ENCODE measurements at places on chromosomes 2 and 18.

DNA sequence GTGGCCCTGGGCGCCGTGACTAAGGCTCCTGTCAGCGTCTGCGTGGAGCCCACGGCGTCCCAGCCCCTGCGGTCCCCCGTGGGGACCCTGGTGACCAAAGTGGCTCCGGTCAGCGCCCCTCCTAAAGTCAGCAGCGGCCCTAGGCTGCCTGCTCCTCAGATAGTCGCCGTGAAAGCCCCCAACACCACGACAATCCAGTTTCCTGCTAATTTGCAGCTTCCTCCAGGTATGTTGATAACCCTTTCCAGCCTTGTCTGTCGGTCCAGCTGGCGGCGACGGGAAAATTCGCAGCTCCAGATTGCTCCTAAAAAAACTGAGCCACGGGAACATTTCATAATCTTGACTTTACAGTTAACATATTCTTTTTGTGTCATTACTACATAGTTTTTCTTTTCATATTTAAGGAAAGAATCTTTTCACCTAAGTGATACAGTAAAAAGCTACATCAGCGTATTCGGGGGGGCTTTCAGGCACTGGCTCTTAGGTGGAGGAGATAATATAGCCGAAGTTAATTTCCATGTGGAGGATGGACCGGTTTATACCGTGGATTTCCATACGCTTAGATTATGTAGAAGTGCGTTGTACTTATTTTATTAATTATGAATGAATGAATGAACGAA lies 916 bp downstream of the TAF4B start:
- DNase-seq = no peak

DNA sequence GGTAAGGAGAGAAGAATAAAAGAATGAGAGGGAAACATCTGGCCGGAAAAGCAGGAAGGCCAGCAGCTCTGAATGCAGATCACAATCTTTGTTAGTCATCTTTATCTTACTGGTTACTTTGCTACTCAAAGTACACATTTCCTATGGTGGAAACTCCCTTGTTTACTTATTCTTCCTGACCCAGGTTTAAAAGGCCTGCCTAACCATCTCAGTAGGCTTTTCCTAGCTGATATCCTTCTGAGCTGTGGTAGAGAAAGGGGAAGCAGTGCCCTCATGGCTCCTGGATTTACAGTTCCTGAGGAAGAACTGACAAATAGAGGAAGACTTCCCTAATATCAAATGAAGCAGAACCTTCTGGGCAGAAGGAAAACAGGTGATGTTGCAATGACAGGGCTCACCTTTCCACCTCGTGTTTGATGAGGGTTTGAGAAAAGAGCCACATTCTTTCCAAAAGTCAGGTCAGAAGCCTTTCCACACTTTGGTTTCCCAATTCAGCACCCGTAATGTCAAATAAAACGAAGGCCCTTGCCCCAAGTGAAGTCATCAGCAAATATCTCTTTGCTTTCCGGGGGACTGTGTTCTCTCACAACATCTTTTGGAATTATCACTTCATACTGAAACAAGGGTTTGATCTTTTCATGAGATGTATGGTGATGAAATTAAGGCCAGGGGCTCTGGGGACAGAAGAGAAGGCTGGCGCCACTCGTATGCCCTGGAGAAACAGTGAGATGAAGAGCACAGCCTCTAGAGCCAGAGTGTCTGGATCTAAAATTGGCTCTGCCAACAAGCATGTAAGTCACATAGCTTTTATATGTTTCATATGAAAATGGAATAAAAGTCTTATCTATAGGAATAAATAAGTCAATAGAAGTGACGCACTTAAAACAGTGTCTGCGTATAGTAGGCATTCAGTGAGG lies 26.7 kb upstream of the APOB start:
- DNase-seq = no peak

- DNase-seq = no peak
Observed at GRCh38 chr2:203396667-203397066, 68.5 kb downstream of the ABI2 start.

DNA sequence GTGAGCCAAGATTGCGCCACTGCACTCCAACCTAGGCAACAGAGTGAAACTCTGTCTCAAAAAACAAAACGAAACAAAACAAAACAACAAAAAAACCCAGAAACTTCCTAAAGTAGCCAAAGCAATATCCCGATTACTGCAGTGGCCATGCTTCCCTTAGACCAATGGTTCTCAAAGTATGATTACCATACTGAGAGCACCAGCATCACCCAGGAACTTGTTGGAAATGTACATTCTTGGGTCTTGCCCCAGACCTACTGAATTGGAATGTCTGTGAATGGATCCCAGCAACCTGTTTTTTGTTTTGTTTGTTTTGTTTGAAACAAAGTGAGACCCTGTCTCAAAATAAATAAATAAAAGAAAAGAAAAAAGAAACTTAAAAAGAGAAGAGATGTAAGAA lies 41.9 kb upstream of the TGIF1 start:
- no peak for DNase-seq

DNA sequence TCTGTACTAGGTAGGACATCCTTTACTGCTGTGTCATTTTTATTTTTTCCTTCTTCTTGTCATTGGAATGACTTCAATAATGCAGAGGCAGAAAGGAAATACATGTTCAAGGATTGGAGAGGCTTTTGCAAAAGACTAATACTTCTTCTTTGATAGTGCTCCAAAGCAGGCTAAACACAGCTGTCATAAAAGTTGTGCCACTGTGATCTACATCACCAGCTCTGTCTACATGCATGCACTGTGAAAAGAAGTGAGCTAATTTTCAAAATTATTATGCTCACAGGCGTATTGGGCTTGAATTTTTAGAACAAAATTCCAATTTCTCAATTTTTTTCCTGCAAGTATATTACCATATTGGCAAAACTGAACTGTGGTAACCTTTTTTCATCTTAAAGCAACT lies 37.5 kb upstream of the CALCRL start:
- DNase-seq = no peak

GRCh38 chr2:72332720-72333119 lies 185.1 kb upstream of the CYP26B1 start:
- DNase-seq = no peak

GRCh38 chr2:40339026-40339425 lies 112.9 kb downstream of the SLC8A1 start:
- no peak for DNase-seq

DNA sequence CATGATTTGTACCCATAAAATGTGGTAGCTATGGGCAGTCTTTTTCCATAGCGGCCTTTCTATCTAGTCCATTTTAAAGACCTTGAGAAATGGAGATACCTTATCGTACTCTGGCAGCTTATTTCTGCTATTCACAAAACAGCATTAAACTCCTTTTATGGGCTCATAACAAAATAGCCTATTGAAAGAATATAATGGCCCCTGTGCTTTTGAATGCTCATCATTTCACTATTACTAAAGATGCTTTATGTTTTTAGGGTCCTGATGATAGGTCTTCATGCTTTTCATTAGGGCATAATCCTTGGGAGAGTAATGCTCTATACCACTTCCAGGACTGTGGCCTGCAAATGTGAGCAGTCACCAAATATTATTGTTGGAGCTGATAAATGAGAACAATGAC lies 7.3 kb upstream of the TMEM178A start:
- no peak for DNase-seq

- peak; percentile 42 for DNase-seq
Observed at GRCh38 chr18:63161032-63161760, 158.4 kb downstream of the BCL2 start.

DNA sequence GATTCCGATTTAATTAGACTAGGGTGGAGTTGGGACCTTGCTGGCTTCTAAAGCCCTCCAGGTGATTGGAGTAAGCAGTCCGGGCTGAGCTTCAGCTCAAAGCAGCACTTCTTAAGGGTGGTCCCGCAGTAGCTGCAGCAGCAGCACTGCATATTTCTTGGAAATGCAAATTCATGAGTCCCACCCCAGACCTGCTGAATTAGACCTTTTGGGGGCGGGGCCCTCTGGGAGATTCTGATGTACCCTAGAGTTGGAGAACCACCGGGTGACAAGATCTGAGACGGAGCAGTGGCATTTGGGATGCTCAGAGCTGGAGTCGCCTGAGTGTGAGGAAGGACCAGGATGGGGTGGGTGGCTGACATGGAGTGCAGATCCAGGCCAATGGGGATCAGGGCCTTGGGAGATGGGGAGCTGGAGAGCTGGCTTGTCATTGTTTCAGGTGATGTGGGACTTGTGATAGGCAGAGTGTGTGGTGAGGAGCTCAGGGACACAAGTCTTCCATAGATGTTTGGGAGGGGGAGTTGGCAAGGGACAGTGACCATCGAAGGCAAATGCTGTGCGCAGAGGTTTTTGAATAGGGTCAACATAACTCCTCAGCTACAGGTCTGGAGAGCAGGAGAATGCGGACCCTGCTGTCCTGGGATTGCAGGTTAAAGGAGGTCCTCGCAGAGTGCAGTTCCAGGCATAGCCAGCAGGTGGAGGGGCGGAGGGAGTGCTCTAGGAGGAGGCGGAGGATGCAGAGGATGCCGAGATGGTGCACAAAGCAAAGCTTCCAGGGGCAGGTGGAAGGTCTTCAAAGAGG lies 130.9 kb upstream of the RAB12 start:
- peak; percentile 76 for DNase-seq

DNA sequence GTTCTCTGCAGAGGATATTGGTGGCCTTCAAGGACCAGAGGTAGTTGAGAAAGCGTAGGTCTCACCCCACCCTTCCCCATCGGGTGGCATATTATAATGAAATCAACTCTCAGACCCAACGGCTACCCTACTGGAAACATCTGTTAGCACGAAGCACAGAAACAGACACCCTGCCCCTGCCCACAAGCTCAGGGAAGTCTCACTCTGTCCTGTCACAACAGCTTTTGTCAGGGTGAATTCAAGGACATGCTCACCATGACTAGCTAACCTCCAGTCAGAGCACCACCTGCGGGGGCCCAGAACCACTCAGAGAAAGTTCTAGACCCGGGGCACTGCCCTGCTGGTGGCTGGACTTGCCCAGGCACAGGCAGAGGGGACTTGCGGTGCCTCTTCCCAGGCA lies 3.5 kb upstream of the B3GNT7 start:
- no peak for DNase-seq

DNA sequence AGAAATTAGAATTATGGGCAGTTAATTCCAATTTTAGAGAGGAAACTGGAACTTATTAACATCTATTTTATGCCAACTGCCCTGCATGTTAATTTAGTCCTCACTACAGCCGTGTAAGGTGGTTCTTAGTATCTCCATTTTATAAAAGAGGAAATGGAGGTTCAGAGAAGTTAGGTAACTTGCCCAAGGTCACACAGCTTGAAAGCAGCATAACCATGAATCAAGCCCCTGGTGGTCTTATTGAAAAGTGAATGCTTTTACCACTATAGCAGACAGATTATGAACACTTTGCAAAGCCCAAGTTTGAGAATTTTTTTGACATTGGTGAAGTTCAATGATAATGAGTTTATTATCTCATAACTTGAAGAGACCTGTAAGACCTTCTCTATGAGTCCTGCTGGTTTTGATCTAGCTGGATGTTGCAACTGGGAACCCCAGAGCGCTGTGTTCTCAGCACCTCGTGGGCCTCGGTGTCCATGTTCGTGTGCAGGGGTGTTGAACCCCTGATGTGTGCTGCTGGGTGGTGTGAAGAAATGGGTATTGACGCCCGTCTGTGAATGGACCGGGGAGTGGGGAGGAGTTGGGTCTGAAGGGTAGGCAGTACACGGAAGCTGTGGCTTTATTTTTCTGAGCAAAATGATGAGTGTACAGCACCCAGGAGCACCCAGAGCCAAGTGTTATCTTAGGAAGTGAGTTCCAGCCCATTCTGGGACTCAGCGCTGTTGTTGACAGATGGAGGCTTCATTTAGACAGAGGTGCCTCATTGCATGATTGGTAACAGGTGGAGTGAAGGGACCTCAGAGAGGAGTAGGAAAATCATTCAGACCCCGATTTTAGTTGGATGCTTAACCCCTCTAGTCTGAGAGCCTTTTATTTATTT lies 9.7 kb downstream of the GREB1 start:
- no peak for DNase-seq

- no peak for DNase-seq
Observed at GRCh38 chr2:202494300-202495229, 118.4 kb downstream of the BMPR2 start.

DNA sequence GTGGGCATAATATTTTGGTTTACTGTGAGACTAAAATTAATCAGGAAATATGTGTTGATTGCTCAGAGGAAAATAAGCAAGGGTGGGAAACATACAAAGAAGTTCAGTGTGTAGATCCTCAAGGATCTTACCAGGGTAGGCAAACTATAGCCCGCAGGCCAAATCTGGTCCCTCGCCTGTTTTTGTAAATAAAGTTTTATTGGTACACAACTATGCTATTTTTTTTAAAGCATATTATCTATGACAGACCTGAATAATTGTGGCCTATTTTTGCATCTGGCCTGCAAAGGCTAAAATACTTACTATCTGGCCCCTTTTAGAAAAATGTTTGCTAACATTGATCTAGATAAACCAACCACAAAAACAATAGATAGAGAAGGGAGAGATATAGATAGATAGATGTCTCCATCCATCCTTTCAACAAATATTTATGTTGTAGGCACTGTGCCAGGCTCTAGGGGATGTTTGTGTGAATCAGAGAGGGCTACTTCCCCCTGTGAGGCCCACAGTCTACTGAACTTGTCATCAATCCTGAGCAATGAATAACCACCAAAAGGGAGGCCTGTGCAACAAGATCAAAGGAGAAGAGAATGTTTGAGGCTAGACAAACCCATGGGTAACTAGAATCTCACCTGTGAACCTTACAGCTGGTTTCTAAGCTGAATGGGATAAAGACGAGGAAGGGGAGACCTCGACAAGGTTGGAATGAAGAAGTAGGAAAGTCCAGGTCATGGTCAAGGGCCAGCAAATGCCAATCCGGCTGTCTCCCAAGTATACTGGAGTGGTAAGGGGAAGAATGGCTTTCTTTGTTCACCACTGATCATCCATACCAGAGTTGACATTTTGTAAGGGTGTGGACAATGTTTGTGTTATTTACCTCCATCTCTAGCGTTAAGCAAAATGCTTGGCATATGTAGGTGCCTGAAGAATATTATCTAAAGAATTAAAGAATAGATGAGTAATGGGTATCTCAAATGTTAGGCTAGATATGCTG lies 23.6 kb downstream of the ALPK2 start:
- peak; percentile 51 for DNase-seq

- peak; percentile 32 for DNase-seq
Observed at GRCh38 chr2:197904446-197904845, 100.1 kb downstream of the PLCL1 start.

- no peak for DNase-seq
Observed at GRCh38 chr18:46283268-46283667, 179.1 kb downstream of the HAUS1 start.

GRCh38 chr2:19851116-19851695 lies 50.6 kb downstream of the TTC32 start:
- no peak for DNase-seq

- no peak for DNase-seq
Observed at GRCh38 chr2:189514104-189514503, 66.5 kb downstream of the SLC40A1 start.

GRCh38 chr2:207513551-207514257 lies 16.1 kb upstream of the CREB1 start:
- no peak for DNase-seq

GRCh38 chr2:73291093-73291460 lies 2.3 kb downstream of the EGR4 start:
- DNase-seq = peak; percentile 69

GRCh38 chr2:142863485-142863961 lies 13.9 kb upstream of the KYNU start:
- no peak for DNase-seq

Measured in stimulated activated naive CD8-positive, alpha-beta T cell treated with anti-CD3 and anti-CD28 coated beads, Interleukin-15, Interleukin-2, amounts not matched to agents 100 U/mL and 50 U/mL, for 24 hours (primary cell).